ENCODE measurements at places on chromosomes 2 and 18.

DNA sequence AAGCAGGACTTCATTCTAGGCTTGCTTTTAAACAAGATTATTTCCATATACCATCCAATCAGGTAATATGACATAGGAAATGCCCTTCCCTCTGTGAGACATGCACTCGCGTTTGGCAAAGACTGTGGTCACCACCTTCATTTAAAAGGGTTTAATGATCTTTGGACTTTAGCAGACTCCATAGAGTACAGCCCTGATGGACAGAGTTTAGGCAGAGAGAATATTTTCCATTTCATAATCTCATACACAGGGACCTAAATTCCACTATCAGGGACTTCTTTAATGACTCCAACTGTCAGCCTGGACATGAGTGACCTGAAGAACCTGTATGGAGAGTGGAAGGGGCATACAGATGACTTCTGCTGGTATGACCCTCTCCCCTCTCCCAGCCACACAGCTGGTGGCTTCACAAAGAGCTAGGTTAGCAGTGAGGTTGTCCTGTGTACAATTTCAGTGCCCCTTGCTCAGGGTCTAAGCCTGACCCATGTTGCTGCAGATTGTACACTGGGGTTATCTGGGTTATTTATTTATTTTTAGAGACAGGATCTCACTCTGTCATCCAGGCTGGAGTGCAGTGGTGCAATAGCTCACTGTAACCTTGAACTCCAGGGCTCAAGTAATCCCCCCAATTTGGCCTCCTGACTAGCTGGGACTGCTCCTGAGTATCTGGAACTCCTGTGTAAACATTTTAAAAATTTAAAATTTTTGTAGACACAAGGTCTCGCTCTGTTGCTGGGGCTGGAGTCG, 59.2 kb downstream of the PTPRM start:
- DNase-seq, result no peak

DNA sequence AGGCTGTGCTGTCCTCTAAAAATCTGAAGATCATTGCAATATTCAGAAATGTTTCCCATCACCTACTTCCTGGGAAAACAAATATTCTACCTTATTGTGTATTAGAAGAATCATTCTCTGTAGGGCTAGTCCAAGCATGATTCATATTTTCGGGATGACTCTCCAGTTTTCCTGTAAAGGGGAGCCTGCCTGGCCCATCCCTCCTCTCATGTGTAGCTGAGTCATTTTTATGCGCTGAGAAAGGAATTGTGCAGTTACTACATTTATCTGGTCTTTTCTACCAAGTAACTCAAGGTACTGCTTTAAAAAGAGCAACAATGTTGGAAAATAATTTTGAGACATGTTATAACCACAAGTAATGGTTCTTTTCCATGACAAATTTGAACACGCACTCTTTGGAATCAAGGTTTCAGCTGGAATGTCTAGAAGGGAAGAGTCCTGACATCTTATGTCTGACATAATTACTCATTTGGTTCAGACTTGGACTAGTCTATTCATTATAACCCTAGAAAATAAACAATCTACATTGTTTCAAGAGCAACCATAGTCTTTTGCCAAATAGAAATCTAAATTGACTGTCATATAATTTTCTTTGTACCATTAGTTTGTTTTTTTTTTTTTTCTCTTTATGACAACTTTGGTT, 6.6 kb downstream of the DSG3 start:
- DNase-seq, result peak; percentile 24

- DNase-seq, result no peak
Measured at GRCh38 chr2:71001592-71001927, 6.9 kb upstream of the TEX261 start.

DNA sequence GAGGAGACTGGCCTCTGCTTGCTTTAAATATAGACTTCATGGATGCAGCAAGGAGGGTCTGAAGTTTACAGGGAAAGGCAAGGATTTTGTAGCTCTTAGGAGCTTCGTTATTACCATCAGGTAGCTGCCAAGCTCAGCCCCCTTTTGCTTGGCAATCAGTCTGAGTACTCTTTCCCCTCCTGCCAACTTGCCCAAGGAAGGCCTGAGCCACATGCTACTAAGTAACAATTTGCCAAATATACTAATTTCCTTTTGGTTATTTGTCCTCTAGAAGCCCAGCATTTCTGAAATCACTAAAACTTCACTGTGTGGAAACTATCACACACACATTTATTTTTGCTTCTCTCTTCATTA, 85.5 kb upstream of the ITPRID2 start:
- no peak for DNase-seq

DNA sequence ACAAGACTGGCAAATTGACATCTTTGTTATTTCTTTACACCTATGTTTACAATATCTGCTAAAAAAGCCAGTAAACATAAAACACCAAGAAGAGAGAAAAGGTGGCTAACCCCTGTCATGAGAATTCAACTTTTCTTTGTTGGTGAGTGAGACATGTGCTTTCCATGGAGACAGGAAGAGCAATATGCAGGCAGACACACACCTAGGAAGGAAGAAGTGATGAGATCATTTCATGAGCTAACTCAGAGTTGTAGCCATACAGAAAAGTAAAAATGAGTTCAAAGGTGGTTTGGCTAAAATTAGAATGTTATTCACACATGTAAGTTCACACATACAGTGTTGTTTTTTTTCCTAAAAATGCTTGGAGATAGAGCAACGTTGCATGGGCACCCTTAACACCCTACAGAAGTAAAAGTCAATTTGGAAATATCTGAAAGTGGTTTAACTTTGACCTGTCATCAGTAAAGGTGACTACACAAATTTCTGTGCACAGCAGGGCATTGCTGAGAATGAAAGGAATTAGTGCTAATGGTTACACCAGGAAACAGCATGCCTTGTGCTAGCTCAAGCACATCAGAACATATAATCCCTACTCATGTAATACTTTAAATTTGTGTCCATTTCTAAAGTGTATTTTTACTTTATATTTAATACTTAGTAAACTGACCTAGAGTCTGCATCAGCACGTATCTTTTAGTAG, 557.6 kb downstream of the CBLN2 start:
- no peak for DNase-seq

- DNase-seq, result no peak
Measured at GRCh38 chr2:20623241-20623640, 27.7 kb downstream of the HS1BP3 start.

Measured in fibroblast of skin of left quadriceps (primary cell).